NCI-H460 (cell line): ENCODE measurements at places on chromosomes 6 and 20.

GRCh38 chr20:14288341-14289330 is 48.8 kb downstream of the FLRT3 start:
- DNase-seq, result peak; percentile 31

DNA sequence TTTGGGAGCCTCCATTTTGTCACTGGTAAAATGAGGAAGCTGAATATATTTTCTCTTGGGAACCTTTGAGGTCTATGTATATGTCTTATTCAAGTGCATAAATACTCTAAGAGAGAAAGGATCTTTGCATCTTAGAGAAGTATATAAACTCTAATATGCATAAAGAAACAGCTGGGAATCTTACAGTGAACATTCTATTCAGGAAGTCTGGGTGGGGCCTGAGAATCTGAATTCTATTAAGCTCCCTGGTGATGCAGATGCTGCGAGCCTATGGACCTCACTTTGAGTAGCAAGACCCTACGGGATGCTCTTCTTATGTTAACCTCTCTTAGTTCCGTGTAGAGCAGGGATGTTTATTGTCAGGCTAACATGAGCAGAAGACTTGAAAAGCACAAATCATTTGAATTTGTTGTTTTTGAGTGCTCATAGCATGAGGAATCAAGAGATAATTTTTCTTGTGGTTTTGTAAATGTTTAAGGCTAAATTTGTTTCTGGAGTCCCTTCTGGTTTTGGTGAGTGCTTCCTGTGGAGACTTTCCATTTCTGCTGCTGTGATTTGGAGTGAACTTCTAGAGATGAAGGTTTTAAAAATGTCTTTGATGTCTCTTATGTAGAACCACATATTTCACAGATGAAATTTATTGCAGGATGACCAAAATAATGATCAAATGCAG is 281.2 kb upstream of the JAG1 start:
- DNase-seq, result no peak

GRCh38 chr6:128098000-128098581 is 197.2 kb upstream of the THEMIS start:
- no peak for DNase-seq

DNA sequence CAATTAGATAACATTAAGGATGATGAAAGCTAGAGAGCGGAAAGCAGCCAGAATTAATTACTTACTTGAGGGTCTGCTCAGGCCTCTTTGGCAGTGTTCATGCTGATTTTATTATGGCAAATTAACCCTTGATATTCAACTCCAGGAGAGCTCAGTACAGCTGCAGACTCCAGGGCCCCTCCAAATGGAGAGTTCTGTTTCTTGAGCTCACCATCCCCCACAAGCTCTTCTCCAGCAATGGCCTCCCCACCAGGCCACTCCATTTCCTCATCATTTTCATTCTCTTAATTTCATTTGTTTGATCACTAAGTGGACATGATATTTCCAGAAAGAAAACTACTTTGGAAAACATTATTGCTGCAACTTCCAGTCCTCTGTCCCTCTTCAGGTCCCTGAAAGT is 513.3 kb upstream of the NOX3 start:
- DNase-seq, result no peak

- DNase-seq, result no peak
These were observed 91.5 kb upstream of the MTHFD1L start for GRCh38 chr6:150773969-150774368.
